ENCODE measurements at places on chromosomes 11 and 22.

DNA sequence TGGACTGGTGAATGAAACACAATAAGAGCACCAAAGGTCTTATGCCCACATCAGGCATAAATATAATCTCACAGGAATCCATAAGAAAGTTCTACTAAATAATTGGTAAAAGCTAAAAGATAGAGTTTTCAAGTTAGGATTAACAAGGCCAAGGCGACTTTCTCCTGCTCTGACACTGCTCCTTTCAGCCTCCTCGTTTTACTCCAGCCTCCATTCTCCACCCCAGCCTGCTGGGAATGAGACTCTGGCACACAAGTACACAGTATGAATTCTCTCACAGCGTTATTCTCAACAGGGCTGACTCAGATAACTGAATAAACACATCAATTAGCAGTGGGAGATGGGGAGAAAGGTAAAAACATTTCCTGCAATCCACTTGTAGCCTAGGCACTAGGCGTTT, 94.9 kb downstream of the APOL5 start:
- no peak for DNase-seq

- DNase-seq: no peak
Measured at GRCh38 chr11:27930946-27931345, 177.0 kb downstream of the KIF18A start.

DNA sequence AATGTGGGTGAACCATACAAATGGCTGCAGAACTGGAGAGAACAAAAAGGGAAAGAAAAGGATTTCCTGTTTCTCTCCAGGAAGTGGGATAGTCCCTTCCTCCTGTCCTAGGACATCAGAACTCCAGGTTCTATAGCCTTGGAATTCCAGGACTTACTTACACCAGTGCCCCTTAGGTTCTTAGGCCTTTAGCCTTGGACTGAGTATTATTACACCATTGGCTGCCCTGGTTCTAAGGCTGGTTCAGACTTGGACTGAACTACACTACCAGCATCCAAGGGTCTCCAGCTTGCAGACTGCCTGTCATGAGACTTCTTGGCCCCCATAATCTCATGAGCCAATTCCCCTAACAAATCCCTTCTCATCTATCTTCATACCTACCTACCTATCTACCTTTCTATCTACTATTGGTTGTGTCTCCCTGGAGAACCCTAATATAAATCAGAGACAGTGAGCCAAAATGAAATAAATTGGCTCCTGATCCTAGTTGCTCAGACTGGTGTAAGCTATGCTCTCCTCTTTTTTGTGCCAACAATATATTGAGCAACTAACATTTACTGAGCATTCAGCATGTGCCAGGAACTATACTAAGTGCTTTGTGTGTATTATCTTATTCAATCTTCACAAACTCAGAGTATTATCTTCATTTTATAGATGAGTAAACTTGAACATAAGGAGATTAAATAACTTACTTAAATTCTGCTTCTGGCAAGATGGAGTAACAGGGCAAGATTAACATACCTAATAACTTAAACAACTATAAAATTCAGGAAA, 303.7 kb downstream of the TTC28 start:
- DNase-seq: no peak

DNA sequence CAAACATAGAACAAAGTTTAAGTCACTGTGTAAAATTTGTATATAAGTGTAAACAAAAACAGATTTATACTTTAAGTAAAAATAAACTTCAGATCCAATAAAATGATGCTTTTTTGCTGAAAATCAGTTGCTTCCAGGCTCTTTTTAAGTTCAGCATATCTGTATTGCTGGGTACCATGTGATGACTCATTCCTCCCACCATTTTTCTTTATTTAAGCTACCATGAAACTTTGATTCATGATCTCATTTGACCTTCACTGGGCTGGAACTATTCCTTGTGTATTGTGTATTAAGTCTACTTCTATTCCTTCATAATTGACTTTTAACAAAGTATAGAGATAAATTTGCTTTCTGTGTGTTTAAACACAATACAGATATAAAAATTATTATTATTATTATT, 46.3 kb upstream of the RRM1 start:
- DNase-seq: no peak

DNA sequence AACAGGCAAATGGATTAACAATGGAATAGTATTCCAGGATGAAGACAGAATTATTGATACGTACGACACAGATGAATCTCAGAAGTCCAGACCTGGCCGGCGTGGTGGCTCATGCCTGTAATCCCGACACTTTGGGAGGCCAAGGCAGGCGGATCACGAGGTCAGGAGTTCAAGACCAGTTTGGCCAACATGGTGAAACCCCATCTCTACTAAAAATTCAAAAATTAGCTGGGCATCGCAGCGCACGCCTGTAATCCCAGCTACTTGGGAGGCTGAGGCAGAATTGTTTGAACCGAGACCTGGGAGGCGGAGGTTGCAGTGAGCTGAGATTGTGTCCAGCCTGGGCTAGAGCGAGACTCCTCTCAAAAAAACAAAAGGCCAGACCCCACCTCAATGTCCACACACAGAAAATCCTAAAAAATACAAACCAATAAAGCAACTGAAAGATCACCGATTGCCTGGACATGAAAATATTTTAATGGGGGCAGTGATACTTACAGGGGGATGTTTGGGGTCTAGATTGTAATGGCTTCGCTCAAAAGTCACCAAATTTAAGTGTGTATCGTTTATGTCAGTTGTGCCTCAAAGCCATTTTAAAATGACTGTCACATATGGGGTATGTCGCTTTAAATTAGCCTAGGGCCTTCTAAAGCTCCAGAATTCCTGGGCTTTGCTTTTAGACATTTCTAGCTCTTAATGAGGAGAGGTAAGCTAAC, 3.8 kb downstream of the RPS25 start:
- no peak for DNase-seq

- no peak for DNase-seq
Measured at GRCh38 chr11:120102050-120102863, 35.7 kb downstream of the TRIM29 start.

DNA sequence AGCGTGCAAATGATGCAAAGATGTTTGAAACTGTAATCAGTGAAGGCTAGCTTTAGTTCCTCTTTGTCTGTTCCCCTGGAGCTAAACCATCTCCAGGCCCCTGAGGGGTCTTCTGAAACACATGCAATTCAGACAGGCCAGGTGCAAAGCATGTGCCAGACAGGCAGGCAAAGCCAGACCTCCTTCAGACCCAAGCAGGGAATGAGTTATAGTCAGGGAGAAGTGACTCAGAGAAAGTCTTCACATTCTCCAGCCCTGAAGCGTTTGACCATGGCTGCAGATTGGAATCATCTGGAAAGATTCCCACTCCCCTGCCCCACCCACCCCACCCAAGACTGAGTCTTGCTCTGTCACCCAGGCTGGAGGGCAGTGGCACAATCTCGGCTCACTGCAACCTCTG, 187.0 kb upstream of the ISX start:
- DNase-seq: no peak

- no peak for DNase-seq
Measured at GRCh38 chr22:47379037-47379436, 616.6 kb downstream of the TBC1D22A start.

DNA sequence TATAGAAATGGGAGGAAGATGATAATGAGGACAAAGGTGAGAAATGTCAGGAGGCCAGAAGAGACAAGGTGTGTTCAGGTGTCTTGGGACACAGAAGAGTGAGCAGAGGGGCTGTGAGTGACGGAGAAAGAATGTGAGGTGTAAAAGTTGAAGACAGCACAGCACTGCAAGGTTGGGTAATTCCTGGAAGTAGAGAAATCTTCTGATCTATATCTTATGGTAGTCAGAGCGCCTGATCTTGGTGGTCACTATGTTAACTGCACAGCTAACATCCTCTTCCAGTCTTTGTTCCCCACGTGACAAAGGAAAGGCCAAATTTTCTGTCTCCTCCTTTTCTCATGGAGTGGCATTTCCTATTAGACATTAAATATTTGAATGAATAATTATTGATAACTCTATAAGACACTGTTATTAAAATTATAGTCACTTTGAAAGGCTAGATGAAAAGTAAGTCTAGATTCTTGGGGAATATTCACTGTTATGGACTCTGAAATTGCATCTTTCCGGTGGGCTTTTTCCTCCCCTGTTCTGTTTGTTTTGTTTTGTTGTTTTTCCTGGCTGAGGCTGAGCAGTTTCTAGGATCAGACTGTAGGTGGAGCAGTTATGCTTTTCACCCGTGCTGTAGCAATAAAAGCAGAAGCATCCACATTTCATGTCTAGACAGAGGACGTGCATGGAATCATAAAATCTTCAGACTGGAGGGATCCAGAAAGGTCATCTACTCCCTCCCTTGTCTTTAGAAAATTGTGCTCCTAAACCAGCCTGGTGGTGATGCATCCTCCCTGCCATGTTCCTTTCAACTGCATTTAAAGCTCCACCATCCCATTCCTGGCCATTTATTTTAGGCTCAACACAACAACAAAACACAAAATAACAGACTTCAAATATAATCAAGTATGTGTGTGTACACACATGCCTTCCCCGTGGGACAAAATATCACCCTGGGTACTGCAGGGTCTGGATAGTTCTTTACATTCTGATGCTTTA, 26.6 kb downstream of the SC5D start:
- no peak for DNase-seq

DNA sequence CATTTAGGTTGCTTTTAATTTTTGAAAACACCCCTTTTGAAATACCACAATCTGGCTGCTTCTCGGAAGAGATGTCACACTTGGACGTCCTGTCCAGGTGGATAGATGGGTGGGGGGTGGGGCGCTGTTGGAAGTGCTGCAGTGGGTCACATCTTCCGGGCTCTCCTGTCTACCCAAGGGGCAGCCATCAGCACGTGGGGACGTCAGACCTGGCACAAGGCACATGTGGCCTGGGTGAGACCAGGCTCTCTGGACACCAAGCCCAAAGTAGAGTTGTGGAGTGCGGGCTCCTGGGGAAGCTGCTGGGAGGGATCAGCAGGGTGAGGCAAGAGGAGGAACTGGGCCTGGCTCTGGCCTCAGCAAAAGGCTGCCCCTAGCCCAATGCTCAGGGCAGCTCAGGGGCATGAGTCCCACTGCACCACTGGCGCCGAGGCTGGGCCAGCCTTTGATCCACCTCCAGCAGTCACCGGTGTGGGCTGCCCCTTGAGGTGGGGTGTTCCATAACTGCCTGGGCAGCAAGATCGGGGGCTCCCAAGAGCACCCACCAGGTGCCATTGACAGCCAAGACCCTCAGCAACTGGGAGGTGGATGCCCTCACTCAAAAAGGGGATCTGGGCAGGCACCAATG, 68.6 kb upstream of the CCND1 start:
- DNase-seq: no peak

DNA sequence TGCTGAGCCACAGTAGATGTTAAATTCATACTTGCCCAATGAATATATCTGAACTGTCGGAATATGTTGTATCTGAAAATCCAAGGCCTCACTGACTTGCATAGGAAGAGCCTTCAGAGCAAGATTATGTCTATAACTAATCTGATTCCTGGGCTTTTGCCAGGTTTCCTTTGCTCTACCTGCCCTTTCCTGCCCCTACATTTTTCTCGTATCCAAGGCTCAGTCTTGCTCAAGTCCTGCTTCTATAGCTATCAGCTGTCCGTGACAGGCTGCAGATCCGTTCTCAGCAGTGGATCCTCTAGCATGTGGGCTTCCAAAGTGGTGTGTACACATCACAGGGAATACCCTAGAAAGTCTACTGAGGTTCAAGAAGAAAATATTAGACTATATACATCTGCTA, 18.8 kb upstream of the USP47 start:
- DNase-seq: no peak

DNA sequence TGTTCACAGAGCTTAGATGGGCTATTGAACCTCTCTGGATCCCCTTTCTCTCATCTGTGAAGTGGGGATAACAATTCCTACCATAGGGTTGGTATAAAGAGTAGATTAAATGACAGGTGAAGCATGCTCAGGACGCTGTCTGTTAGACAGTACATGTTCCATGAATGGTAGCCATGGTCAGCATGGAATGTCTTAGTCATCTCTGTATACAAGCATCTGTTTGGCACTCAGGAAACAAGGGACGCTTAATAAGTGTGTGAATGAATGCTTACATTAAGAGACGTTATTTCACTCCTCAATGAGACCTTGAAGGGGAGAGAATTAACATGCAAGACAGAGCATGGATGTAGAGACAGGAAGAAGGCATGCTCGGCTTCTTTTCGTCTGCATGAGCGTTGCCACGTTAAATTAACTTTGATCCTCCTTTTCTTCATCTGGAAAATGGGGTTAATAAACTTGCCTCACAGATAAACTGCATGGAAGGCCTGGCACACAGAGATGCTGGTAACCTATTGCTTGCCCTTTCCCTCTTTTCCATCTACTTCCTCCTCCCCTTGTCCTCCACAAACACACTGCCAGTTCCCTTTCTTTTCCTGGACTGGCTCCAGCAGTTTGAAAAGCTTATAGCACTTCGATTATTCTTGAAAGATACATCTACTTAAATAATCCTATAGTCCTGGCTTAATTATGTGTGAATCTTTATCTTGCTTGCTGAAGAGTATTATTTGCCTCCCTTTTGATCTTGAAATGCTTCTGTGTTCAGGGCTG, 267.2 kb upstream of the MTNR1B start:
- no peak for DNase-seq

DNA sequence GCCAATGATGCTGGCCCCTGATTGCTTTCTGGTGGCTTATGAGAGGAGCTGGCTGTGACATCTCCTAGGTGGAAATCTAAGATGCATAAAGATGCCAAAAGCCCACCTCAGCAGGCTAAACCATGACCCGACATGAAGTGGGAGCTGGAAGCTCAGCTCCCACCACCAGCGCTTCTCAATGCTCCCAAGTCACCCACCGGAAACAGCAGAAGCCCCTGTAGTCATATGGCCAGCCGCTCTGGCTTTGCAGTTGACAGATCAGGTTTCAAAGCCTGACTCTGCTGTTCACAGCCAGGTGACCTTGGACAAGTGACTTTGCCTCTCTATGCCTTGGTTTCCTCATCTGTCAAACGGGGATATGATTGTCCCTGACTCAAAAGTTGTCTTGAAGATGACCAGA, 29.1 kb upstream of the ANO1 start:
- no peak for DNase-seq

- DNase-seq: no peak
Measured at GRCh38 chr11:34439610-34440198, 970 bp downstream of the CAT start.

GRCh38 chr22:31630331-31631329, 31.4 kb downstream of the PISD start:
- peak; percentile 72 for DNase-seq

GRCh38 chr11:6667733-6668374, 12.2 kb upstream of the DCHS1 start:
- no peak for DNase-seq

GRCh38 chr22:41922328-41922727, 4.3 kb downstream of the TNFRSF13C start:
- no peak for DNase-seq

DNA sequence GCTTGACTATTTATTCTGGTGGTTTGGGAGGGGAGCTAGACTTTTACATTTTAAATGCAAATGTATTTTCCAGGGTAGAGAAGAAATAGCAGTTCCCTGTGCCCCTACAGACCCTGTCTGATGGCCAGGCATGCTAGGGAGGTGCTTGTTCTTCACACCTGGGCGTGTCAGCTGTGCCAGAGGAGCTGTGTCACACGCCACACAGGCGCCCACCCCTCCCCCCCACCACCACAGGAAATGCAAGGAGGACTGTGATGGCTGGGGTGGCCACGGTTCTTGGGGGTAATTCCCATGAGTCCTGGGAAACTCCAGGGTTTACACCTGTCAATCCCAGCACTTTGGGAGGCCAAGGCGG, 82.2 kb downstream of the FLI1 start:
- DNase-seq: no peak

All from stimulated activated CD8-positive, alpha-beta memory T cell treated with anti-CD3 and anti-CD28 coated beads, Interleukin-15, amount 100 ng/mL, for 24 hours (primary cell).